ENCODE measurements at places on chromosomes 3 and 15.
A peak's percentile ranks its signal among the peaks of the same experiment; 100 is the strongest.

- DNase-seq = no peak
Observed at GRCh38 chr3:50478051-50478450, 25.4 kb downstream of the CACNA2D2 start.

DNA sequence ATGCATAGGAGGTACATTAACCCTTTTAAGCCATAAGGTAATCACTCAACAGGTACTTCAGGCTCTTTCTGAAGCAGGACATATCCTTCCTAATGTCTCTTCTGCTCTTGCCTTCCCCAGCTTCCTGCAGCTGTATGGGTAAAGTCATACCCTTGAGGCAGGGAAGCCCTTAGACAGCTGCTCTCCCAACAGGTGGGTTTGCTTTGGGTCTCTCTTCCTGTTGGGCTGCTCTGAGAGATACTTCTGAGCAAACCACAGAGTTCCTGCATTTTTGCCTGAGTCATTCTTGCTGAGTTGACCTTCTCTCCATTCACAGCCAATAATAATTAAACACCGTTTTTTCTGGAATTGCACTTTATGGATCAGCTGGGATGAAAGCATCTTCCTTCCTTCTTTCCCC lies 2.0 kb upstream of the TRAT1 start:
- DNase-seq = peak; percentile 44

DNA sequence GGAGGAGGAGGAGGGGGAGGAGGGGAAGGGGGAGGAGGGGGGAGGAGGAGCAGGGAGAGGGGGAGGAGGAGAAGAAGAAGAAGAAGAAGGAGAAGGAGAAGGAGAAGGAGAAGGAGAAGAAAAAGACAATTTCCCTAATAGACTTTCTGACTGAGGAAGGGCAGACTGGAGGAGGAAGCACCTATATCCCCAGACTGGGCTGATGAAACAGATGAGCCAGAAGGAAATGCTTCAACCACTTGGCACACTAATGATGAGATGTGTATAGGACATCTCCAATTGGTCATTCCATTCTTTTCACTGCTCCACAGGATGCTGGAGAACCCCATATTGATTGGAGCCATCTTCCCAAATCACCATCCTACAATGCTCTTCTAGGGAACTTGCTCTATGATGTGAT lies 69.9 kb downstream of the LYZL4 start:
- DNase-seq = no peak

DNA sequence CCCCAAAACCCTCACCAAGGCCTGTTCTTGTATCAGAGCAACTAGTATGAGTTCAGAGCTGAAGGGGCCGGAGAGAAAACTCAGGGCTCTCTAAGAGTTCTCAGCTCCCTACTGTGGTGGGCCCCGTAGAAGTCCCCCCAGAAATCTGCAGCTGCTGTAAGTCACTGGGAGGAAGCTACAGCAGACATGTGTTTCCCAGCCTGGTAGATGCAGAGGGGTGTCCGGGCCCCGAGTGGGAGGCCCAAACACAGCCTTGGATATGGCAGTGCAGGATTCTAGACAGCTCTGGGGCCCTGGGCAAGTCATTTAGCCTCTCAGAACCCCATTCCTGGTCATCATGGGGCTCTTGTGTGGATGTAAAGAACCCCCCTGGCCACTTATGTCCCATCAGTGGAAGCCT lies 39.2 kb upstream of the CSPG4 start:
- DNase-seq = no peak

- no peak for DNase-seq
Observed at GRCh38 chr3:176690083-176690869, 507.0 kb downstream of the TBL1XR1 start.

DNA sequence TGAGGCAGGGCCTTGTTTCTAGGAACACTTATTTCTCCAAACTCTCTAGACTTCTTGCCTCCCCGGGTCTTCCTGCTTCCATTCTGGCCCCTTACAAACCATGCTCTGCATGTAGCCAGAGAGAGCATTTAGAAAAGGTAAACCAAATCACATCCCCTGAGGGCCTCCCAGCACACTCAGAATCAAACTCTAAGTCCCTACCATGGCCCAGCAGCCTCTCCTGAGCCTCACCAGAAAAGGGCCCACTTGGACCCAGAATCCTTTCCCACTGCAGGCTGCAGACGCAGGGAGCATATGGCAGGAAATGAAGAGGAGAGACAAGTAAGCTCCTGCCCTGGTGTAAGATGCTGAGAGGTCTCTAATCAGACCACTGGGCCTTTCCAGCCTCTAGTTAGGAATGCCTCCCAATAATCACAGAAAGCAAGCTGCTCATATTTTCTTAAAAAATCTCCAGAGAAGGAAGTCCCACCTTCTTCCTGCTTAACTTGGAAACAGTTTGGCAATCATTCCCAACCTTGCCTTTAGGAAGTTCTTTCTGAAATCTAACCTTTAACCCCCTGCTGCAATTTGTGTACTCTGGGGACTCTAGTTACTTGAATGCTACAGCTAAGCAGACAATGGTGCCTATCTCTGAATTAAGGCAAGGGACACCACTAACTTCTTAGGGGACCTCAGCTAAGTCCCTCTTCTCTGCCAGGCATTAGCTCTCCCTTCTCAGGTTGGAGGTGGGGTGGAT lies 4.2 kb downstream of the AMOTL2 start:
- DNase-seq = no peak

DNA sequence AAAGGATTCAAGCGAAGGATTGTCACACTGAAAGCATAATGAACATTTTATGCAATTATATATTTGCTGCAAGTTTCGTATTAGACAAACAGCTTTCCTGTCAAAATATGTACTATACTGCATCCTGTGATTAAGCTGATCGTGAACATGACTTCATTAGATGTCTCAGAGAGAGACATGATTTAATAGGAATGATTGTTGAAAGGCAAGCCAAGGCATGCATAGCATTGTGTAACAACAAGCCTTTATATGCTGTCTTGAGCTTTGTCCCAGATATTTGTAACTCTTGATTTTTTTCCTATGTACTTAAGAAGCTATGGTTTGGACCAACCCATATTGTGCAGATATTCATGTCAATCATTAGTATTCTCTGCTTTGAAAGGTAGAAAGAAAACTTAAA lies 309.1 kb downstream of the KCNH8 start:
- DNase-seq = no peak

DNA sequence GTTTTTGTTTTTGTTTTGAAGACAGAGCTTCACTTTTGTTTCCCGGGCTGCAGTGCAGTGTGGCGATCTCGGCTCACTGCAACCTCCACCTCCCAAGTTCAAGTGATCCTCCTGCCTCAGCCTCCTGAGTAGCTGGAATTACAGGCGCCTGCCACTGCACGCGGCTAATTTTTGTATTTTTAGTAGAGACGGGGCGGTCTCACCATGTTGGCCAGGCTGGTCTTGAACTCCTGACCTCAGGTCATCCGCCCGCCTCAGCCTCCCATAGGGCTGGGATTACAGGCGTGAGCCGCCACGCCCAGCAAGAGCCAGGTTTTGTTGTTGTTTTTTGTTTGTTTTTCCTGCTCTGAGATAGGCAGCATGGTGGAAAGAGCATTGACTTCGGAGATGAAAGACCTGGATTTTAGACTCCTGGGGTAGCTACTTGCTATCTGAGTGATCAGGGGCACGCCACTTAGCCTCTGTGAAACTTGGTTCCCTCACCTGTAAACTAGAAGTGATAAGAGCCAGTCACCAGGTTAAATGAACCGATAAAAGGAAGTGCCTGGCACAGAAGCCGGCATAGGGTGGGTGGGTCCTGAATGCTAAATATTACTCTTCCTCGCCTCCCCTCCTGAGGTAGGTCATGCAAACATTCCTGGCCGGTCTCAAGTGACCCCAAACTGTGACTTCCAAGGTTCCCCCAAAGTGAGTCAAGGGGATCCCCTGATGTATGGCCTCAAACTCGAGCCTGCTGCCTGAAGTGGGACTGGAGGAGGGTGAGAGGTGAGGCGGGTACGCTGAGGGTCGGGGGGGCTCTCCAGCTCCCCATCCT lies 62.9 kb upstream of the MCF2L2 start:
- no peak for DNase-seq

DNA sequence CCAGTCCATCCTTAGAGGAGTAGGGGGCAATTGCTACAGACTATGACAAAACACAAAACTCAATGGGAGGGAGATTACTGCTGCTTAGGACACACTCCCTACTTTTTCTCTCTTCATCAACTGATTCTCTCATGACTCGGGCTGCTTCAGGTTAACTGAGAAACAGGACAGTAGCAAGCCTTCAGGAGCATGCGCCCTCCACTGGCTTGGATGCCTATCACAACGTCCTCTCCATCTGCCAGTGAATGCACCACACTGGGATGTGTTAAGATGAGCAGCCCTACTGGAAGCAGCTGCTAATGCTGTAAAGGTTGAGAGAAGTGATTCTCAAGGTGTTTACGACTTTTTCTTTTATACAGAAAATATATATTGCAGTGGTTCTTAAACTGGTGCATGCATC lies 542.3 kb downstream of the EDEM1 start:
- no peak for DNase-seq

GRCh38 chr3:17190353-17191078 lies 305.8 kb downstream of the PLCL2 start:
- DNase-seq = no peak

DNA sequence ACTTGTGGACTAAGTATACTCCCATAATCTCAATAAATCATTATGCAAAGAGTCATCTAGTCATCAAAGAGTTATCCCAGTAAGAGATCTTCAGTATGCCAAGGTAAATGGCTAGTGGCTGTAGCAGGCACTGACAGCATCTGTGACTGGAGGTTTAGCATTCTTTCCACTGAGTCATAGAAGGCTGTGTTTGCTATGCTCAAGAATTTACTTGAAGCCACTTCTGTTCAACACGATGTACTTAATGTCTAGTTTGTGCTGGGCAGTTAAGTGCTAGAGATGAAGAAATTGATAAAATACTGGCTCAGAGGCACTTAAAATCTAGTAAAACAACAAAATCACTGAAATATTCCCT lies 13.0 kb downstream of the ZBED2 start:
- DNase-seq = no peak

- DNase-seq = no peak
Observed at GRCh38 chr15:64068133-64068532, 21.8 kb upstream of the DAPK2 start.

- DNase-seq = no peak
Observed at GRCh38 chr15:80514071-80514780, 110.0 kb downstream of the ARNT2 start.

GRCh38 chr15:57607570-57608000 lies 15.9 kb downstream of the MYZAP start:
- no peak for DNase-seq

GRCh38 chr15:87582169-87582568 lies 674.4 kb downstream of the NTRK3 start:
- DNase-seq = no peak

DNA sequence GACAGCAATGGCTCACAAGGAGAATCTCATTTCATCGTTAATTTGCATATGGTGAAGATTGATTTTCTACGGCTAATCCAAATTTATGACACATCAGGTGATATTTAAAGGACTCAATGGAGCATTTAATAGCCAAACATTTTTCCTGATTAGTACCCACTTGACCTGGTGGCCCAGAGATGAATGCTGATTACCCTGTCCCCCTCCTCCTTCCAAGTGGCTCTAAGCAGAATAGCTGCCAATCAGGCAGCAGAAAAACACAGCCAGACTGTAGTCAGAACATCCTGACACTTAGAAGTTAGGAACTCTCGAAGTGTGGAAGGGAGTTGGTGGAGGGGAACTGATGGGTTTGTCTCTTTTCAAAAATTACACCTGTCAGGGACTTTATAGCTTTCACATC lies 302.5 kb downstream of the ZNF621 start:
- no peak for DNase-seq

- DNase-seq = no peak
Observed at GRCh38 chr15:100775581-100776185, 103.9 kb upstream of the ALDH1A3 start.

- DNase-seq = no peak
Observed at GRCh38 chr3:180036092-180036670, 556 bp downstream of the PEX5L start.

DNA sequence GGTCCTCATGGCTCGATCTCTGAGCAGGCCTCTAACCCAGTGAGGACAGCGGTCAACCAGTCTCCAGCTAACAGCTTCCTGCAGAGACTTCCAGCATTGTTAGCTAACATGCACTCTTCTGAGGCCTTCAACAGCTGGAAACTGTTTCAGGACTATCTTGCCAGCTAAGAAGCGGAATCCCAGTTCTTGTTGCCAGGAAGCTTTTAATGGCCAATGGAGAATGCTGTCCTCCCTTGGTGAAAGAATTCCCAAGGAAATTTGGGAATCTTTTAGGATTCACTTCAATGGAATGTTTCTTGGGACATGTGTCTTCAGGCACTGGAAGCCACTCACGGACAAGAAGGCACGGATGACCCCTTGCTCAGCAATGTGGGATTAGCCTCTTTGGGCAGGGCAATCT lies 91.7 kb downstream of the CEMIP start:
- DNase-seq = no peak

- DNase-seq = no peak
Observed at GRCh38 chr3:14370720-14371572, 31.5 kb upstream of the SLC6A6 start.

GRCh38 chr15:62275831-62276230 lies 110.7 kb upstream of the C2CD4B start:
- no peak for DNase-seq

- DNase-seq = no peak
Observed at GRCh38 chr3:142782616-142783015, 58.8 kb downstream of the TRPC1 start.

- DNase-seq = no peak
Observed at GRCh38 chr15:94927003-94927402, 695.6 kb downstream of the MCTP2 start.

GRCh38 chr3:127744875-127745274 lies 72.1 kb downstream of the ABTB1 start:
- no peak for DNase-seq

GRCh38 chr3:74000725-74001124 lies 376.0 kb upstream of the PDZRN3 start:
- no peak for DNase-seq

- DNase-seq = no peak
Observed at GRCh38 chr15:33293713-33294334, 16.9 kb upstream of the RYR3 start.

GRCh38 chr3:45479621-45480035 lies 91.3 kb downstream of the LARS2 start:
- no peak for DNase-seq

- DNase-seq = no peak
Observed at GRCh38 chr3:49362561-49362960, 4.4 kb upstream of the GPX1 start.

DNA sequence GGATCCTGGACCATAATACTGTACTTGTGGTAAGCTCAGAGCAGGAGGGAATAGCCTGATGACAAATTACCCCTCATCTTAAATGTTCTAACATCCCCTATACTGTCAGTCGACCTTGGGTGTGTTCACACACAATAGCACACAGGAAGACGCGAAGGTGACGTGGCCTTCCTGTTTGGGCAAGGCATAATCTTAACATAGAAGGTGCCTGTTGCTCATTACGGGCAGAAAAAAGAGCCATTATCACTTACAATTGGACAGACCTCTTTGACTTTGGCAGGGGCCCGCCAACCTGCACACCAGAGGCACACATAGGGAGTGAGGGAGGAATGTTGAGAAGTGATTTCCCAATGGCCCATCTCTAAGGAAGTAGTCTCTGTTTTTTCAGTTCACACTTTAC lies 144.2 kb downstream of the ANO10 start:
- peak; percentile 81 for DNase-seq

- DNase-seq = no peak
Observed at GRCh38 chr3:150931745-150932144, 26.5 kb upstream of the MINDY4B start.
